Fibroblast of gingiva (primary cell): ENCODE measurements at places on chromosomes 2 and 18.

- no peak for DNase-seq
Measured at GRCh38 chr2:208671886-208672680, 265.5 kb downstream of the PTH2R start.

DNA sequence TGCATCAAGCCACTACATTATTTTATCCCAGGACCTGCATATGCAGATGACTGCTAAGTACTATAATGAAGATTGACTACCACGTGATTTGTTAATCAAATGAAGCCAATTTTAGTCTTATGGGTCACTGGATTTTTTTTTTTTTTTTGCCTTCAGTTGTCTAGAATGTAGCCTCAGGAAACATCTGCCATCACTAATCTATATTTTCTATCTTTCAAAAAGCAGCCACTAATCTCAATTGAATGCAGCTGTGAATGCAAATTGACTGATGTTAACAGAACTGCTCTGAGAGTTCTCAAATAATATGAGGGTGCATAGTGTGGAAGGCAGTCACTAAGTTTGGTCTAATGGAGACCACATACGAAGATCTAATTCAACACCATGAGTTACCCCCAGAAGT lies 106.3 kb downstream of the ABCA12 start:
- no peak for DNase-seq

DNA sequence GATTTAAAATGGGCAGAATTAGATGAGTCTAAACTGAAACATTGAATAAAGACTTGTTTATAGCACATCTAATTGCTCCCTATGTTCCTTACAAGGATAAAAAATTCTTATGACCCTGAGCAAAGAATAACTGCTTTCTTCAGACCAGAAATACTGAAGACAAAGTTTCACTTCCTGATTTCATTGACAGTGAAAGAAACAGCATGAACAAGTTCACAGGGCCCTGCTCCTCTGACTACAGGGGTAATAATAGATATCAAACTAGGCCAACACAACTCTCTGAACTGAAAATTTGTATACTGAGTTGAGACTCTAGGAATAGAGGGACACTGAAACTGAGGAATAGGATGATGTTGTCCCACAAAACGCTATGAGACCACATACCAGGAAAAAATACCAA lies 1383.3 kb upstream of the CDH2 start:
- DNase-seq = no peak

GRCh38 chr18:76967721-76968472 lies 145.5 kb downstream of the ZNF236 start:
- no peak for DNase-seq
